ENCODE measurements at places on chromosomes 1 and 21.
A peak's percentile ranks its signal among the peaks of the same experiment; 100 is the strongest.

DNA sequence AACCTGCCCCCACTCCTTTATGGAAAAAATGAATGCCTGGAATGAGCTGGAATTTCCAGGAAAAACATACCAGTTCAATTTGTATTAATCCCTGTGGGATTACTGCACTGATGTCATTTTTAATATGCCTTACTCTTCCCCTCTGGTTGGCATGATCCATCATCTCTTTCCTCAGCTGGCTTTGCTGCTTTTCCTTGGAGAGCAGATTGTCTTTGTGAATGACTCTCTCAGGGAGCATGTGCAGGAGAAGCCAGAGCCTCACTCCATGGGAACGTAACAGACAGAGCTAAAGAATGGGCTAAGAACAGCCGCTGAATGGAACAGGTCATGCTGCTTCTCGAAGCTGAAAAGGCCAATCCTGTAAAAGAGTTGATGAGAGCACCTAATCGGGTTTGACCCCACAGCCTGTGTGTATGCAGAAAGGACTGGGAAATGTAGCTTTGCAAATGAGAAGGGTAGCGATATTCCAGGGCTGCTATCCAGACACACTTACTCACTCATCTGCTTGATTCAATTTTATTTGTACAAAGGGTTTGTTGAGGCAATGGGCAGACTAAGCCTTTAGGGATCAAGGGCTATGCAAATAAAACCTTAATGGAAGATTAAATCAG, 20.7 kb downstream of the PHC2 start:
- no peak for DNase-seq

DNA sequence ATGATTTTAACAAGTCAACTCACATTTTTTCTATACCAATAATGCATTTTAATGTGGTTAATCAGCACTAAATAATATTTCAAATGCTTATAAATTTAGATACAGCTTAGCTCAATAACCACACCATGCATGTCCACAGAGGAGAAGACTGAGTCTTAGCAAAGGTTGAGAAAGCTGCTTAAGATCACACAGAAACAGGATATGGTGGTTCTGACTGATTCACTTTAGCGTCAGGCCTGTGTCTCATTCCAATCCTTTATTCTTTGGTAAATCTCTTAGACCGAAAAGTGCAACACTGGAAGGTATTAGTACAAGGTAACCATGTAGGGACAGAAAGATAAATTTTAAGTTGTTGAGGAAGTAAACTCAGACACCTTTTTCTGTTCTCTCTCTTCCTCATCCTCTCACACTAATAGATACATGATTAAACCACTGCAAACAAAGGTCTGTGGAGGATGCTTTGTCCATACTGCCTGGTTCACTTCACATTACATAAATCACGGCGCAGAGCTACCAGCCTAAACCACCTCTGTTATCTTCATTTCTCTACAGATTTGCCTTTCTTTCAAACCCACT, 139.0 kb downstream of the DPYD start:
- no peak for DNase-seq

DNA sequence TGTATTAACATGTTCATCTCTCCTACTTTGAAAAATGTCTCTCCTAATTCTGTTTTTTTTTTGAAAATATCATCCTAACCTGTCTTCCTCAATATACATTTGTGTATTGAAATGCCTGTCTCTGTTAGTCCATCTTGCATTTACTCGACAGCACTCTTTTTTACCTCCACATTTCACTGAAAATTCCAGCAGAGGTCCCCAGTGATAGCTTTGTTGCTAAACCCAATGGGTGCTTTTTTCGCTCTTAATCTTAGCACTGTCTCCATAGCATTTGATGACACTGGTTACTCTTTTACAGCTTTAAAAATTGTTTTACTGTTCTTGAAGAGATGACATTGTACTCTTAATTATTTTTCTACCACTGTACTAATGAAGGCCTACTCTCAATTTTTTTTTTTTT, 10.8 kb downstream of the OSBPL9 start:
- DNase-seq, result peak; percentile 5

DNA sequence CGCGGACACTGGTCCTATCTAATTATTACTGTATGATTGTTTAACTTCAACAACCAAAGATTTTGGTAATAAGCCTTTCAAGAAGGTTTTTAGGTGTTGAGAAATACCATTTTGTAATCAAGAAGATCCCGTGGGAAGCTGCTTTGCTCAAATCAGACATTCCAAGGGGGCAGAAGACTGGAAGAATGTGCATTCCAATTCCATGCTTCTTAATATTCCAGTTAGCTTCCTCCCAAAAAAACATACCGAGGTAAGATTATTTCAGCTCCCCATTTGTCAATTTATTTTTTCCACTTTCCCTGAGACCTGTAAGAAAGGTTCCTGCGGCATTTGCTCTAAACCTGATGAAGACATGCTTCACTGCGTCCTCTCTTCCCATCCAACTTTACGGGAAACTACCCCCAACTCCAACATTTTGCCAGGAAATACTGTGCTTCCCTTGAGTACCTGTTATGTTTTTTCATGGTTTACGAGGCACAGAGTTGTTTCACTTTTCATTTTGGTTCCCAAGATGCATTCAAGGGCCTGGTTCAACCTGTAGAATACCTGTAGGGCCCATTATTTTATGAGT, 4.1 kb downstream of the CNN3 start:
- no peak for DNase-seq

DNA sequence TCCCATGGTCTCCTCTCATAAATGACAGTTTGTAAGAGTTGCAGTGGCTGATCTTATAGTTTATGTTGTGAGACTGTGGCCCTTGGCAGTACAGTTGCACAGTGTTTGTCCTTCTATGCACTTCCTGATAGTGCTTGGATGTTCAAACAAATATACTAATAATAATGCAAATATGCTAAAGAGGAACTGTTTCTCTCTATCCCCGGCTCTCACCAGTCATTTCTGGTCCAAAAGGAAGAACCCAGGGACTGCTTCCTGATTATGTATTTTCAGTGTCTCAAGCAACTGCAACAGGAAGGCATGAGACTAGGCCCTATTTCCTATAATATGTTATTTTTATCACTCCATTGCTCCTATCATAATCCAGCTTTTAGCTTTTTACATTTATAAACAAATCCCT, 17.0 kb upstream of the SUCO start:
- no peak for DNase-seq

- no peak for DNase-seq
These were observed 111.8 kb downstream of the MRPS6 start for GRCh38 chr21:34185026-34185750.

- DNase-seq, result no peak
These were observed 87.4 kb downstream of the CRB1 start for GRCh38 chr1:197355248-197355995.

DNA sequence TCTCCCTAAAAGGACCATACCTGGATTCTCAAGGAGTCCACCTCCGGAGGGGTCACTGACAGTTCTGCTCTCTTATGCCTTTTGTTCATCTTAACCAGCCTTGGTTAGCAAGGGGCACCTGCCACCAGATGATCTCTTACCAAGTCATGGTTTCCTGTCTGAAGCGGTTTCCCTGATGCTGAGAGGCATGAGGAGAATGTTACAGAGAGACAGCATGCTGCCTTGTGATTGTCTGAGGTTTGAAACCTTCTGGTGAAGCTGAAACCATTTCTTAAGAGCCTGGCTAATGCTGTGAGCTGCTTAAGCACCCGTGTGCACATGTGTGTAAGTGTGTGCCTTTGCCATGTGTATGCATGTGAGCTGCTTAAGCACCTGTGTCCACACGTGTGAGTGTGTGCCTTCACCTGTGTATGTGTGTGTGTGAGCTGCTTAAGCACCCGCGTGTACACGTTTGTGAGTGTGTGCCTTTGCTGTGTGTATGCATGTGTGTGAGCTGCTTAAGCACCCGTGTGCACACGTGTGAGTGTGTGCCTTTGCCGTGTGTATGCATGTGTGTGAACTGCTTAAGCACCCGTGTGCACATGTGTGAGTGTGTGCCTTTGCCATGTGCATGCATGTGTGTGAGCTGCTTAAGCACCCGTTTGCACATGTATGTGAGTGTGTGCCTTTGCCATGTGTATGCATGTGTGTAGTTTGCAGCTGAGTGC, 136.4 kb upstream of the COL6A1 start:
- no peak for DNase-seq

GRCh38 chr1:31667065-31667785, 22.5 kb upstream of the PEF1 start:
- no peak for DNase-seq

GRCh38 chr1:16250524-16251251, 13.7 kb upstream of the CPLANE2 start:
- DNase-seq, result no peak

DNA sequence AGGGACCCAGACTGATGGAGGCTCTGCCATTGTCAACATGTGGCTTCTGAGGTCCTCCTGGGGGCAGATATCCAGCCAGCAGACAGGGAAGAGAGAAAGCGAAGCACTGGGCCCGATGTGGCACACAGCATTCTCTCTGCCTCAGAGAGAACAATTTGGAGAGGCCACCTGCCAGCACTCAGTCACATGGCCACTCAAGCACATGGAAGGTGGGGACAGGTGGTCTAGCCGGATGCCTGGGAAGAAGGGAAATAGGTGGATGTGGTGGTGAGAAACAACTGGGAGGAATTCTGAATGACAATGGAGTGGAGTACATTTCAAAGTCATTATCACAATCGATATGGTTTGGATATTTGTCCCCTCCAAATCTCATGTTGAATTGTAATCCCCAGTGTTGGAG, 109.0 kb downstream of the UBE2U start:
- no peak for DNase-seq

GRCh38 chr1:3319874-3320245, 134.6 kb upstream of the ARHGEF16 start:
- no peak for DNase-seq

- no peak for DNase-seq
These were observed 221.9 kb upstream of the FGGY start for GRCh38 chr1:59075021-59075420.

DNA sequence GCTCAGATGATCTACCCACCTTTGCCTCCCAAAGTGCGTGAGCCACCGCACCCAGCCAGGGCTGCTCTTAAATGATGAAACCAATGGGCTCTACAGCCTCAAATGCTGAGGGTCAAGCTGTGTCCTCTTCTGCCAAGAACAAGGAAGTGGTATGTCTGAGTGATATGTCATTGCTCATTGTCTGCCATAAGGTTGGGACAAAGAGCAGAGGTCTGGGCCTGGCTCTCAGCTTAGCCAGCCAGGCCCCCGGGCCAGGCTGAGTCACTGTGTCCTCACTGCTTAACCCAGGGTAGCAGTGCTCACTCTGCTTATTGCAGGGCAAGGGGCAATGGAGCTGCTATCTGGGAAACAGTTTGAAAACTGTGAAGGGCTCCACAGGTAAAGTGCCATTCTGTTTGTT, 8.3 kb upstream of the ETS2 start:
- DNase-seq, result no peak

DNA sequence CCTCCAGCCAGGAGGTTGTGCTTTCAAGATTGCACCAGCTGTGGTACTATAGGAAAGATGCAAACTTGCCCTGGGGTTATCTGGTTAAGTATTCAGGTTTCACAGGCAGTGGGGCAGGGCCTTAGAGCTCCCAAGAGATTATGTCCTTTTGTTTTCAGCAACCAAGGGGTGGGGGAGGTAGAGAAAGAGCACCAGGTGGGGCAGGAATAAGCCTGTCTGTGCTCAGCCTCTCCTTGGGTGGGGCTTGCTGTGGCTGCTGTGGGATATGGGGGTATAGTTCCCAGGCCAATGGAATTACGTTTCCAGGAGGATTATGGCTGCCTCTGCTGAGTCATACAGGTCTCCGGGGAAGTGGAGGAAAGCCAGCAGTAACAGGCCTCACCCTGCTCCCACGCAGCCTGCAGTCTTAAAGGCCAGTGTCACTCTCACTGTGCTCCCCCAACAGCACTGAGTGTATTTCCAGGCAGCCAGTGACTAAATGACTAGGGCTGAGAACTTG, 508.6 kb downstream of the RWDD3 start:
- peak; percentile 4 for DNase-seq

GRCh38 chr21:25759573-25759972, 24.8 kb downstream of the GABPA start:
- no peak for DNase-seq

GRCh38 chr1:31214316-31215064, 25.2 kb downstream of the NKAIN1 start:
- no peak for DNase-seq

DNA sequence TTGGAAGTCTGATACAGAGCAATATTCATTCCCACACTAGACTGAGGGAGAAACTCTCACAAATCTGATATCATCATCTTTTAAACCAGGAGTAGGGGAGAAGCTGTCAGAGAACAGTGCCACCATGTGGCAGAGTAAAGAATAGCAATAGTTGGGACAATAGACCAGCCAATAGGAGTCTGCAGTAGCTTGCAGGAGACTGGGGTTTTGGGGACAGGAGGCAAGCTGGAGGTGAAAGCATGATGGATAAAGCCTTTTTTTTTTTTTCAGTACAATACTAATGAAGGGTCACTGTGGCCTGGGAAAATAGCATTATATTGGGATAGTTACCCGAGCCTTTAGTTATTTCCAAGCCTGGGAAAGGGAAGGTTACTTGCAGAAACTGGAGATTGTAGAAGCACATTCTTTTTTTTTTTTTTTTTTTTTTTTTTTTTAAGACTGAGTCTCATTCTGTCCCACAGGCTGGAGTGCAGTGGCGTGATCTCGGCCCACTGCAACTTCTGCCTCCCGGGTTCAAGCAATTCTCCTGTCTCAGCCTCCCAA, 120.7 kb downstream of the S1PR1 start:
- peak; percentile 12 for DNase-seq

- no peak for DNase-seq
These were observed 150.0 kb downstream of the TOMM20 start for GRCh38 chr1:234978397-234979295.

GRCh38 chr1:202283991-202284390, 57.7 kb downstream of the UBE2T start:
- DNase-seq, result no peak

DNA sequence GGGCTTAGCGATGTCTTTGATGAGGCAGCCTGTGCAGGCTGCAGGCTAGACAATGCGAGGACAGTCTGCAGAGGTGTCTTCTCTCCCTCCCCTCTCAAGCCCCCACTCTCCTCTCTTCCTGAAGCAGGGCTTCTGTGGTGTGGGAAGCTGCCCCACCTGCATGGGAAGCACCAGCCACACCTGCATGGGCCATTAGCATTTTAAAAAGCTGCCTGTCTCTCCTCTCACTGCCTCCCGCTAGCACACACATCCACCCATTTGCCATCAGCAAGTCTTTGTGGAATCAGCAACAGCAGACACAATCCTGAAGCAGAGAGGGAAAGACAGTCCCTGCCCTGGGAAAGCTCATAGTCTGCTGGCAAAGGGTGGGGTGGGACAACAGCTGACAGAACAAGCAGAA, 53.1 kb downstream of the NAV1 start:
- no peak for DNase-seq

DNA sequence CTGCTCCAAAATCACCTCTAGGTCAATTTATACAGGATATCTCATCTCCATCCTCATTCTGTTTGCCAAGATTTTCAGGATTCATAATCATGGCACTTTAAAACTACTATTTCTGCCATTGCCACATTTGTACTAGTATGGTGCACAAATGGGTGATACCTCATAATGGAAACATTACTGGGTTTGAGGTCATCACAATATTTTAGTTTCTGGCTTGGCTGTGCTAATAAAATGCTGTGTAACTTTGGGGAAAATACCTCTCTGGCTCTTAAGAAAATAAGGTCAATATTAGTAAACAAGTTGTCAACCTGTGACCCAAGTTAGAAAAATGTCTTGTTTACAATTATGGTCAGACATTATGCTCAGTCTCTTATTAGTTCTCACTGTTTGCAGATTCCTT, 4.7 kb upstream of the SLAMF7 start:
- DNase-seq, result no peak

All from amniotic stem cell (primary cell).